ENCODE measurements at places on chromosomes 2 and 18.

DNA sequence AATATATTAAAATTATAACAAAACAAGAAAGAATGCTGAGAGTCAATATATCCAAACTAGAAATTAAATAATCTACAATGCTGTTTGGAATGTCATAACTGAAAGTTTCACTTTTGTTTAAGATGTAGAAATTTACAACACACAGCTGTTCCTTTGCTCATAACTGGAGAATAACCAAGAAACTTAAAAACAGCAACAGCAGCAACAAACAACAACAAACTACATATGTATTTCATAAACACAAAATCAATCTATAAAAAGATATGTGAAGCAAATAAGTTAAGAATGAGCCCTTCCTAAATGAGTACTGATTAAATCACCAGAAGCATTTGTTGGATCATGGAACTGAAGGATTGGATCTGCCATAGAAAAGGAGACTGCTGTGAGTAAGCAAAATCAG lies 456.5 kb upstream of the ZNF804A start:
- DNase-seq = no peak

DNA sequence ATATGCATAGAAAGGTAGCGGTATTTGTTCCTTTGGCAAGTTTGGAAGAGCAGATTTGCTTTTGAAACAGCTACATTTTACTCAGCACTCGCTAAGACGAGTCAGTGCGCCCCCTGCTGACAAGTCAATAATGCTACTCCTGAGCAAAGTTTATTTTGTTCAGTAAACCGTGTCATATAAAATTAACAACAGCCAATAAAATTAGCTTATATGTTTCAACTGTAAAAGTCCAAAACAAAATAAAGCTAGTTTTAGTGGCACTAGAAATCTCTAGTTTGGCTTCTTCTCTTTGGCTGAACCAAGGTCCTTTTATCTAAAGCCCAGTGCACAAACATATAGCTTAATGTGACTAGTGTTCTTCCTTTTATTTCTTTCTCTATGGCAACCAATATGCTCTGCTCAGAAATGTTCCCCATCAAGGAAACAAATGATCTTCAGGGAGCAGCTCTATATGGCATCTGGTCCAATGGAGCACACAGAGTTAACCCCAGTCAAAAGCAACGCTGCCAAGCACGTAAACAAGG lies 4.2 kb upstream of the POU3F3 start:
- DNase-seq = peak; percentile 65

DNA sequence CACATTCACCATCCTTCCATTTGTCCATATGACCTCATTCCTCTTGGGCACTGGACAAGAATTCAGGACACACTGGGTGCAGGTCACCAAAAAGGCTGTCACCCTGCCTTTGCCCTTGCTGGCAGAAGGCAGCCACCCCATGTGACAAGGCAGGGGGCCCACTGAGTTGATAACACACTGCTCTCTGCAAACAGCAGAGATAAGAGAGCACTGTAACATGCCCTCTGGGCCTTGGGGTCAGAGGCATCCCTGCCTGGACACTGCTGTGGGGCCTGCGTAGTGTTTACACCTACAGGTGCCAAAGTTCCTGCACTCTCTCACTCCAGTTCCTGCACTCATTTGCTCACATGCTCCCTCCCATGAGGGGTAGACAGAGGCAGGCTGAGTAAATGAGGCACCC lies 344.7 kb upstream of the TCF4 start:
- no peak for DNase-seq

DNA sequence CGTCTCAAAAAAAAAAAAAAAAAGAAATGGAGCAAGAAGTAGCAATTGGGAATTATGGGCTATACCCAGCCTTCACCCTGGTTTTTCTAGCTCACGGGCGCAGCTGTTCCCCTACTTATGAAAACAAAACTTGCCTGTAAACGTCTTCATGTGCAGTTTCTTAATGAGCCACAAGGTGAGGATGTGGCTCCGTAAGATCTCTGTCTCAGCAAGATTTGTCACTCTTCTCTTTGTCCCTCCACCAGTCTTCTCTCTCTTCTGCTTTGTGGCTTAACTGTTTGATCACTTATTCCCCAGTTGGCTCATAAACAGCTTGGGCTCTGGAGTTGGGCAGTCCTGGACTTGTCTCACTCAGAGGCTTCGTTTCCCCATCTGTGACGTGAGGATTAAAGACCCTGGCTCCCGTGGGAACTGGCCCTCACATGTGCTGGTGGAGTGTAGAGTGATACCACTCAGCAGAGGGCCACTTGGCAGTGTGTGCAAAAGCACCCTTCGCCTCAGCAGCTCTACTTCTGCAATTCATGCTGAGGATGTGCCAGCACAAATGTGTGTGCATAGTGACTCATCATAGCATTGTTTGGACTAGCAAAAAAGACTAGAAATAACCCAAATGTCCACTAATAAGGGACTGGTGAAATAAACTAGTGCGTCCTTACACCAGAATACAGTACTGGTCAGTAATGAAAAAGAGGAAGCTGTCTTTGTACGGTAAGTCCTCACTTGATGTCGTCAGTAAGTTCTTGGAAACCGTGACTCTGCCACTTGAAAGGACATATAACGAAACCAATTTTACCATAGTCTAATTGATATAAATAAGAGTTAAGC lies 8.7 kb downstream of the CEP68 start:
- peak; percentile 11 for DNase-seq

DNA sequence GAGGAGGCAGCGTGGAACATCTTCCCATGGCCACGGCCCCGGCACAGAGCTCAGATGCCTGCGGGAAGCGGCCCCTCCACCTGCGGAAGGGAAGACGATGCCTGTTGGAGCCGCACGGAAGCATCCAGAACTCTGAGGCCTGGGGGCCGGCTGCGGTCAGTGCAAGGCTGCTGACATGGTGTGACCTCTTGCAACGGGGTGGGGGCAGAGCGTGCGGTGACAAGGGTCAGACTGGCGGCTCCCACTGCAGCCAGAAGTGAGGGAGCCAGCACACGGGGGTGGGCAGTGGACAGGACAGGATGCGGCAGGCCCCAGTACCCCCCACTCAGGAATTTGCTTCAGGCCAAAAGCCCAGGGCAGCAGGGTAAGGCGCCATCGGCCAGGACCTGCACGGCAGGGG lies 48.8 kb downstream of the SLC66A2 start:
- no peak for DNase-seq

- no peak for DNase-seq
Measured at GRCh38 chr2:30336978-30337841, 105.9 kb downstream of the LBH start.
